ENCODE measurements at places on chromosomes 12 and 14.

DNA sequence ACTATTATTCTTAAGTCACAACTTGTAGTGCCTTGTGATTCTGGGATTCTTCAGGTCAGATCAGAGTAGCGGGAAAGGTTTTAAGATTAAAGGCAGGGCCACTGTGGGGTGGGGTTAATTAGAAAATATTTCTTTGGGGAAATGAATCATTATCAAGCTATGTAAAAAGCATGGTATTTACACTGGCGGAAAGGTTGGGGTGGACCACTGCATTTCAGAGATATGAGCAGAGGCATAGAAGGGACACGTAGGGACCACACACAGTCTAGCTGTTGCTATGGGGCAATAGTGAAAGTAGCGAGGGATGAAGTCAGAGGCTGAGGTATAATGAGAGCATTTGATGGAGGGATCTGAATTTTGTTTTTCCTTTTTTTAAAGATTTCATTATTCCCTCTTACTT, 31.7 kb upstream of the KCNH3 start:
- no peak for DNase-seq

- peak; percentile 33 for DNase-seq
Measured at GRCh38 chr12:67893022-67893580, 96.1 kb upstream of the IFNG-AS1 start.

DNA sequence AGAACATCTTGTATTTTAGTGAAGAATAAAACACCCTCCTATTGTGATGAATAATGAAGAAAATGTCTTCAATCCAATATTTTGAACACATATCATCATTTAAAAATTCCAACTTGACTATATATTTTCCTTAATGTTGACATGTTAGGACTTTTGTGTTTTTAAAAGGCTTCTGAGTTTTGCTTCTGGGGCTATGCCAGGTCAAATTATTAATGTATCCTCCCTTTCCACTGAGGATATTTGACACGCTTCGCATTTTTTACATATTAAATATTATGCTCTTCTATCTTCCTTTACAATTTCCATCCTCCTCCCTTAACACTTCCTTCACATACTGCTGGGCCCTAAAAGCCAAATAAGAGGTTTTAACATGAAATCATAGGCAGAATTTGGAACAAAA, 20.6 kb downstream of the RERG start:
- DNase-seq, result no peak

GRCh38 chr14:80264702-80265101, 53.4 kb upstream of the DIO2 start:
- DNase-seq, result no peak

- DNase-seq, result peak; percentile 13
Measured at GRCh38 chr14:101068313-101069227, 165.0 kb upstream of the RTL1 start.

- no peak for DNase-seq
Measured at GRCh38 chr14:73727166-73727565, 13.0 kb upstream of the PNMA1 start.

GRCh38 chr14:99706107-99706900, 22.2 kb downstream of the CYP46A1 start:
- no peak for DNase-seq

- DNase-seq, result no peak
Measured at GRCh38 chr12:128298091-128298748, 31.2 kb downstream of the TMEM132C start.

GRCh38 chr12:85872497-85873091, 1.5 kb upstream of the NTS start:
- DNase-seq, result no peak

DNA sequence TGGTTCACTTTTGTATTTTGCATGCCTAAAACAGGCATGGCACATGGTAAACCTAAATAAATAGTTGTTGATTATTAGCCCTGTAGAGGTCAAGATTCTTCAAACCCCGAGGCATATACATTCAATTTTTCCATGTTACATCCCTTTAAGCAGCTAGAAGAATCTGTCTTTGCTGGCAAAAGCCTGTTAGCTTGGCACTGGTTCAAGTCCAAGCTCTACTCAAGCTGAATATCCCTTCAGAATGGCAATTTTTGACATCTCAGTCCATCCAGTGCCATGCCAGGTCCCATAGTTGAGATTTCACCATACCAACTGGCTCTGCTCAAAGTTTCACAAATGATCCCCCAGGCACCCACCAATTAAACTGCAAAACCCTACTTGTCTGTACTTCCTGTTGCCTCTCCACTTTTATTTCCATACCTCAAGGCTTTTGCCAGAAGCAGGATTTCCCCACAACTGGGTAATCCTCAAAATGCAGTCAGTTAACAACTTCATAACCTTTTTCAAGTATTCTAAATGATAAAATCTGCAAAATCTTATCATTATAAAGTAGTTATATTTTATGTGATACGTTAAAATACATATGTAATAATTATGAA, 9.0 kb upstream of the DCN start:
- DNase-seq, result no peak

DNA sequence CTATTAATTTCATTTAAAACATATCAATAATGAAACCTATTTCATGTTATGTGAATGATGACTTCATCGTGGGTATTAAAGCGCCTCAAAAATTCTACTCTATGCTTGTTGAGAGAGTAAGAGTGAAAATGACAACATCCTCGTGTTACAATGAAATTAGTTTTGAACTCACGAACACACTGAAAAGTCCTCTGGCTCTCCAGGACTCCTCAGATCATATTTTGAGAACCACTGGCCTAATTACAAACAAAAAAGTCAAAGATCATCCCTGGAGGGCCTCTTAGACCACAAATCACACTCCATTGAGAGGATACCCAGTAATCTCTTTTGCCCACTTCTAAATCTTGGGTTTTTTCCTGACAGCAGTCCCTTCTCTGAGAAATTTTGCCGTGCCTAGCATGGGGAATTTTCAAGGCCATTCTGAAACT, 19.1 kb downstream of the DAAM1 start:
- DNase-seq, result no peak

GRCh38 chr14:61482348-61483206, 161.2 kb downstream of the PRKCH start:
- DNase-seq, result no peak

DNA sequence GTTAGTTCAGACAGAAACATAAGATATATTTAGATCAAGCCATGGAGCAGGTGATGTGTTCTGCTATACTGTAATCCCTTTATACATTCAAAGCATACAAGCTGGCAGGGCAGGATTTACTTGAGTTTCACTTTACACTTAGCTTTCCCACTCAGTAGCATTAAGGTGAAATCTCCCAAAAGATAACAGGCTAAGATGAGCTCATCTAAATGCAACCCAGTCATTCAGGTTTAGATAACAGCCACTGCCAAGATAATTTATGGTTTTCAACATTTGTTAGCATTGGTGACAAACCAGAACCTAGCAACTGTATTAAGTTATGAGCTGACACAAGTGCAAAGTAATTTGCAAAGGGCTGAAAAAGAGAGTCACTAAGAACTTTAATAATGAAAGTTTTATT, 925.1 kb upstream of the ATXN7L3B start:
- DNase-seq, result no peak

DNA sequence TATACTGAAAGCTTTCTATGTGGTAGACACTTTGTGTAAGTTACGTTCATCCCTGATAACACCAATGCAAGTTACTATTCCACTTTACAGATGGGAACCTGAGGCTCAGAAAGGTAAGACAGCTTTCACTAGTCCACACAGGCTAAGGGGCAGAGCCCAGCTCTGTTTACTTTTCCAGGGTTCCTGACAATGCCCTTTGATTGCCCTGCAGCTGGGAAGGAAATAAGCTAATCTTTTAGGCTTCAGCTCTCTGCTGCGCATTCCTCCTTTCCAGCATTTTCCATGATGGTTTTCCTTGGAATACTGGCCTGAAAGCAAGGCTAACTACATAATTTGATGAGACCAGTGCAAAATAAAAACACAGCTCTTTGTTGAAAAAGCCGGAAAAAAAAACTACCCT, 185.7 kb upstream of the BTG1 start:
- DNase-seq, result no peak

- DNase-seq, result no peak
Measured at GRCh38 chr12:65647074-65647473, 177.2 kb upstream of the HMGA2 start.

- DNase-seq, result no peak
Measured at GRCh38 chr14:68643673-68644072, 149.2 kb downstream of the ZFP36L1 start.

GRCh38 chr12:103431387-103431786, 64.4 kb downstream of the C12orf42 start:
- no peak for DNase-seq

- no peak for DNase-seq
Measured at GRCh38 chr12:110600254-110600653, 13.7 kb upstream of the TCTN1 start.

GRCh38 chr12:108989376-108989775, 31.5 kb downstream of the SVOP start:
- DNase-seq, result no peak

DNA sequence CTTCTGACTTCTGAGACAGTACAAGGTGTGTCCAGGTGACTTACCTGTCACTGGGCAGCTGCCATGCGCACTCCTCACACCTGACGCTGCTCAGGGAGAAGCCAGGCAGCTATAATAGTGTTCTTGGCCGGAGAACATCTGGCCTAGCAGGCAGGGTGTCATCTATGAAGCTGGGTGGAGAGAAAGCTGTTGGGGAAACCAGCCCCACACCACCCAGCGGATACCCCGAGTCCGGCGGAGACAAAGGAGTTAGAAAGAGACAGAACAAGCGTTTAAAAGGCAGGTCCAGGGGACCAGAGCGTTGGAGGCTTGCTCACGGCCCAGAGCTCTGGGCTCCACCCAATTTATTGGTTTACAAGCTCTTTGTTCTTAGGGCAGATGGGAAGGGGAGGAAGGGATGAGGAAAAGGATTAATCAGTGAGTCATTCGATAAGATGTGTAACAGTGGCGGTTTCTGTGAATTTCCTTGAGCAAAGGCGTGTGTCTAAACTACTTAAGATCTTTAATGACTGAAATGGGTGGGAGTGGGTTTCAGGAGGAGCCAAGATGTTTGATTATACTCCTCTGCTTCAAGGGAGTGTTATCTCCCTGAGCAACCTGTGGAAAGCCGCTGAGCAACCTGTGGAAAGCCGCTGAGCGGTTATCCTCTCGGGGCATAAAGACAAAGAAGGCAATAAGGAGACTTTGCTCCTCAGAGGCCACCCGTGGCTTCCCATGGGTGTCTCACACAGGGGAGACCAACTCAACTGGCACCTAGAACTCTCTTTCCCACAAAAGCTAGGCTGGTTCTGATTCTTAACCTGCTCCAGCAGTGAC, at the start of gene GALNT8:
Gene GALNT8, plus strand, starts transcription at position 580 of the 816 bp plus-strand sequence. CDS start 278 bp downstream, outside the sequence.
- DNase-seq, result no peak

- no peak for DNase-seq
Measured at GRCh38 chr12:104974626-104975290, 11.4 kb upstream of the NOPCHAP1 start.

DNA sequence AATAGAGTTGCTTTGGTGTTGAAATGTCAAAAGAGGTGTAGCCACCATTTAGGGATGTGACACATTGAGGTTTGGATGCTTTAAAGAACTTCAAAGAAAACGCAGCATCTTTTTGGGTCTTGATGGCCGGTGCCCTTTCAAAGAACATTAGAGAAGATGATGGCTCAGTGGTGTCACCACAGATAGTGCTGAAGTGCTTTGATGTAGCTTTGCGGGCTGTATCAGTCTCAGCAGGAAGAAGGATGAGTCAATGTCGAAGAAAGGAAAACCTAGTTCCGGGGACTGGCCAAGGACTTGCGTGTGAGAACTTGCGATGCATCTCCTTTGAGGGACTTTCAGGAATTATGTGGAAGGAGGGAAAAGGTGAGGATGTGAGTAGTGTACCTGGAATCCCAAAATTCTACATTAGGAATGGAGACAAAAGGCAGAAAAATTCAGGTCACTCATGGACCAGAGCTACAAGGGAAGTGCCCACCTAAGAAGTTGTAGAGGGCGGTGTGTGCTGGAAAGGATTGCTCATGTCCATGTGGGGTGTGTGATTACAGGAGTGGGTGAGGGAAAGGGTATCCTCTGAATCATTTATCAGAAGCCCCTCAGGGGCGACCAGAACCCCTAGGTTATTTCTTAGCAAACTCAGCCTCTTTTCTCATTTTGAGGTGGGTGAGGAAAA, 39.7 kb upstream of the GZMB start:
- no peak for DNase-seq

GRCh38 chr12:79706156-79706555, 15.4 kb upstream of the PAWR start:
- DNase-seq, result no peak
